ENCODE measurements at places on chromosomes 12 and 14.

DNA sequence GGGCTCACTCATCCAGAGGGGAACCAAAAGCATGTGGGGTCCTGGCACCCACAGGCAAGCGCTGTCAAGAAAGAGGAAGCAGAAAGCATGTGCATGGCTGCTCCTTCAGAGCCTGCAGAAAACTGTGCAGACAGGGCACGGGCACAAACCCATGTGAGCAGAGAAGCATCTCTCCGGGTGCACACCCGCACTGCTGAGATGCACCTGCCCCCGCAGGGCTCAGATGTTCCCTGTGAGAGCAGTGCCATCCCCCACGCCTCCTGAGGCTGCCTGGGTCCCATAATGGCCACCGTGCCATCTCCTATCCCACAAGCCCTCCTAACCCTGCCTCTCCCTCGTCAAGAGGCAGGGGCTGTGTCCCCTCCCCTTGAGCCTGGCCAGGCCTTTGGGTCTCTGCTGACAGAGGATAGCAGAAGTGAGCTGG is 32.3 kb upstream of the INF2 start:
- DNase-seq, result no peak

GRCh38 chr12:62542814-62543213 is 76.2 kb downstream of the MON2 start:
- DNase-seq, result no peak

DNA sequence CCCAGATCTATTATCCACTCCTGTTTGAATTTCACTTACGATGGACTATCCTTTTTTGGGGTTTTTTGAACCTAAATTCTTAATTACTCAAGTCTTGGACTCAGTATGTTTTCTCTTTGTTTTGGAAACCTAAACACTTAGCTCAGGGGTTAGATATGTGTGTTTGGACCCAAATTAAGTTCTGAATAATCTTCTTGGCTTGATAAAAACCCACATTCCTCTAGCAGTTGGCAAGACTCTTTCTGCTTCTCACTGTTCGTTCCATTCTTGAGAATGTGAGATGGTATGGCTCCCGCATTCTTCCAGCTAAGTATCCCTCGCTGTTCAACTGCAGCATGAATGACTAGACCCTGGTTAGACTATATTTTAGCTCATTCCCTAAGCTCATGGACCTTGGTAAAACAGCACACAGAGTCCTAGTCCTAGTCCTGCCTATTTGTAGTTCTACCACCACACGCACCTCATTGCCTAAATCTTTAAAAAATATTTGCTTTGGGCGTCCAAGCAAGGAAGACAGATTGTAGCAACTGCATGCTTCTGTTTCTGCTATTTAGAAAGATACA is 860.0 kb downstream of the RPS29 start:
- no peak for DNase-seq

DNA sequence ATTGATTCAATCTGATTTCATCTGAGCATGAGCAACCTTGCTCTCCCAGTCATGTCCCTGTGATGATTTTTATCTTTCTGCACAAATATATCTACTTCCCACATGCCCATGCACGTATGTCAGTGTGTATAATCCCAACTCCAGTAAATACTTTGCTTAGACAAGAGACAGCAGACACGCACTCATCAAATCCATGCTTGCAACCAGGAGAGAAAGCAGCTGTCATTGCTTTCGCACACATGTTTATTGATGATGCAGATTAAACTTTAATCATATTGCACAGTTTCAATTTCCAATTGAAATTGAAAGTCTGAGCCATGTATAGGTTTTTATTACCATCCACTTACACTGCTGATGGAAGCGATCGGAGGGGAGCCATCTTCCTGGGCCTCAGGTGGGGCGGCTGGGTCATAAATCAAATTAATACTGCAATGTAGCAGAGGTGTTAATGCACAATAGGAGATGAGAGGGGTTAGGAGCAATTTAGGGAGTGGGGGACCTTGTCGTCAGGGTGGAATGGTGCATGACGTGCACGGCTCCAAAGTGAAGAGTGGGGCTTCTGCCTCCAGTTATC is 68.6 kb upstream of the SRRM4 start:
- no peak for DNase-seq

Measured in stimulated activated CD4-positive, alpha-beta T cell treated with anti-CD3 and anti-CD28 coated beads, Interleukin-4, amount 100 ng/mL, for 48 hours (primary cell).